Naive thymus-derived CD4-positive, alpha-beta T cell (primary cell): ENCODE measurements at places on chromosomes 2 and 18. TPM values are rescaled to one million over a fixed set of nuclear protein-coding genes. Genes with fewer than 3 reads are reported as not detected.

SP9 gene
- polyA plus RNA-seq: not detected

KLHL41 gene
- polyA plus RNA-seq: 0.20 TPM

TEKT4 gene
- not detected for polyA plus RNA-seq

TMEM200C gene
- not detected for polyA plus RNA-seq

SERPINB13 gene
- polyA plus RNA-seq: not detected

HJURP gene
- 0.40 TPM for polyA plus RNA-seq

TBR1 gene
- polyA plus RNA-seq: not detected

ZNF892 gene
- polyA plus RNA-seq: 1.2 TPM

IER3IP1 gene
- polyA plus RNA-seq: 12.6 TPM

IL1RL2 gene
- not detected for polyA plus RNA-seq

SNRNP200 gene
- 137 TPM for polyA plus RNA-seq

REEP1 gene
- 0.05 TPM for polyA plus RNA-seq

TCF4 gene
- 0.94 TPM for polyA plus RNA-seq

RNU2-63P gene
- polyA plus RNA-seq: 12.4 TPM

KYNU gene
- 0.13 TPM for polyA plus RNA-seq

STPG4 gene
- not detected for polyA plus RNA-seq

INHBB gene
- polyA plus RNA-seq: not detected

RND3 gene
- polyA plus RNA-seq: not detected

EML6 gene
- polyA plus RNA-seq: not detected

PSMA8 gene
- polyA plus RNA-seq: 0.39 TPM
